Esophagus squamous epithelium (tissue), 5 donors: ENCODE measurements at places on chromosomes 1 and 21.

GRCh38 chr1:193270996-193271395, 84.6 kb upstream of the B3GALT2 start:
- no peak for DNase-seq

- no peak for DNase-seq
Measured at GRCh38 chr1:222233444-222234158, 314.3 kb downstream of the HHIPL2 start.

GRCh38 chr1:60759291-60759690, 323.1 kb upstream of the NFIA start:
- DNase-seq = no peak

DNA sequence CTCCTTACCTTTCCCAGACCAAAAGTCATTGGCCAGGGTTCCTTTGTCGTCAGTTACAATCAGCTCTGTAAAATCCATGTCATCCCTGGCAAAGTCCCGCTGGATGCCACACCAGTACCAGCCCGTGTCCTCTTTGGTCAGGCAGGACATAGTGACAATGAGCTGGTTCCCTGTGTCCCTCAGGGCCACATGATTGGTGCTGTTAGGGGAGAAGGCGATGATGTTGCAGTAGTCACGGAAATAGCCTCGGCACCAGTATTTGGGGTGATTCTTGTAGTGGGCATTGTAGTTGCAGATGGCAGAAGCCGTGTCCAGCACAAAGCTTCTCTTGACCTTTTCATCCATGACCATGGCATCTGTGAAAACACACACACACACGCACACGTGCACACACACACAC, 14.8 kb downstream of the ADORA3 start:
- no peak for DNase-seq

DNA sequence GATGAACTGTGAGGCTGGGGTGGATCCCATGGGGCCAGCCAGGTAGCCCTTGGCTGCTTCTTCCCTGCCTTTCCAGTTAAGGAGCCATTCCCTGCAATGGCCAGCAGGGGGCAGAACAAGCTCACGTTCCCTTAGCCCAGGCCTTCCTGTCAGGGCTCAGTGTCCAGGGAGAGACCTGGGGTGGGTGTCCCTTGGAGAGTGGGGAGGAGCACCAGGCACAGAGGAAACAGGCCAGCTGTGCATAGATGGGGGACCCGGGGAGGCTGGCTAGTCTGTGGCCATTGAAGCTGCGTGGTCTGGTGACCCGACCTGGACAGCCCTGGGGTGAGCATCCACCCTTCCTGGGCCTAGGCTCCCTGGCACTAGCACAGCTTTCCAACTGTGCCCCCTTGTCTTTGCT, 13.2 kb upstream of the EPS8L3 start:
- peak; percentile 20 for DNase-seq

DNA sequence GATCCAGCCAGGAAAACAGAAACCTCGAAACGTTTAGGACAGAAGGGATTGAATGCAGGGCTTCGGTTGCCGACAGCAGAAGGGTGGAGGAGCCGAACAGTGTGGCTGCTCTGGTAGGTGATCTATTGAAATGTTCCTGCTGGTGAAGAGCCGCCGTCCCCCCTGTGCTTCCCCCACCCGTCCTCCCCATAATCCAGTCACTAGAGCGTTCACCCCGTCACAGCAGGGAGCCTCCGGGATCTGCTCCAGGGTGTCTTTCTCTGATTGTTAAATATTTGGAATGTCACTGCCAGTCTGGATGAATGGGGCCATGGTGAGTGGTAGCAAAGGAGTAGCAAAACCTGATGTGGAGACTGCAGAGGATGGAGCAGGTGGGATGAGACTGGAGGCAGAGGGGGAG, 255.1 kb upstream of the CSF3R start:
- DNase-seq = no peak

GRCh38 chr21:41589131-41589530, 81.2 kb upstream of the TMPRSS2 start:
- no peak for DNase-seq

- DNase-seq = no peak
Measured at GRCh38 chr21:39650801-39651200, 38.1 kb downstream of the B3GALT5 start.

DNA sequence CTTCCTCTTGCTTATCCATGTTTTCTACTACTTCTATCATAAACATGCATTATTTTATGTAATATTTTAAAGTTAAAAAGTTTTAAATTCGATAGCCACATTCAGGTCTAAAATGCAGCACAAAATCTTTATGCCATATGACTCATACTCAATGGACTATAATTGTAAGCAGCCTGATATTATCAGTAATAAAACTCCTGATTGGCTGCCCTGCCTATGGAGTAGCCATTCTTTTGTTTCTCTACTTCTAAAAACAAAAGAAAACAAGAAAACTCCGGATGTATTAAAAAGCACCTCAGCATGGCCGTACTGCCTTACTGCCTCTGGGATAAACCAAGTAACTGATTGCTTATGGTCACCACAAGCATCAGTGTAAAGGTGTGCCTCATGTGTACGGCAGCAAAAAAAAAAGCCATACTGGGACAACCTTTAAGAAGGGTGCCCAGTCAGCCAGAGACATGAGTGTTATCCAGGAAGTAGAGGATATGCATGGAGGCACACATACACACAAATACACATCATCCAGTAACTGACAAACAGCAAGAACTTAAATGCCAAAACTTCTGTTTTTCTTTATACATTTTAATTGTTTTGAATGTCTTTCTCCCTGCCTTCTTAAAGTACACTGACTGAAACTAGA, 9.2 kb downstream of the SLC35D1 start:
- no peak for DNase-seq

DNA sequence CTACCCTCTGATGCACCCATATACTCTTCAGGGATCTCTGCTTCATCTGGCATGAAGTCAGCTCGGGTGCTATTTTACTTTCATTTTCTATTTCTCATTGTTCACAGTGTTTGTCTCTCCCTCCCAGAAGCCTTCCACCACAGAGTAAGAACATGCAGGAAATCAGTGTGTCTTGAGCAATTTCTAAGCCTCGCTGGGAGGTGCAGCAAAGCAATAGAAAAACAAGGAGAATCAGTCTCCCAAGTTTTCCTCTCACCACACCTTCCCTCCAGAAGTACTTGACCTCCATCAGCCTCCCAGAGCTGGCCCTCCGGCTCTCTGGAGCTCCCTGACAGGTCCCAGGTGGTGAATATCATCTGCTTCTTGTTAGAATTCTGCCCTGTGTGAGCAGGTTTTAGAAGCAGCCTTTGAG, 594.7 kb upstream of the CAMK1G start:
- no peak for DNase-seq

DNA sequence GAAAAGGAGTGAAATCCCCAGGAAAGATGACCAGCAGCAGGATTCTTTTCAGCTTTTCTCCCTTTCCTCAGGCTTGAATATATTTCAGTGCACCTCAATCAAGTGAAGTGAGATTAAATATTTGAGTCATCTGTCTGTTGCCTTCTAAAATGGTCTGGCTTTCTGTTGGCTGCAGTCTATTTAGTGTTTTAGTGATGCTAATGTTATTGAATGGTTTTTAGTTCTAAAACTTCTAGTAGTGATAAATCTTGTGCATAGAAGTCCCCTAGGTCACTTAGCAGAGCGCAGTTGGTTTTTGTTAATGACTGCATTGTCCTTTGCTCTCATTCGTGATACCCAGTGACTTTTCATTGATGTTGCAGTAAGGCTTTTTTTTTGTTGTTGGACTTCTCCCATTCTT, 53.5 kb downstream of the ITSN1 start:
- DNase-seq = no peak

- DNase-seq = no peak
Measured at GRCh38 chr1:223363856-223364684, at the start of gene SUSD4. Gene SUSD4 (minus strand): TSS chr1:223364176. CDS start chr1:223363425, 751 bp downstream.

DNA sequence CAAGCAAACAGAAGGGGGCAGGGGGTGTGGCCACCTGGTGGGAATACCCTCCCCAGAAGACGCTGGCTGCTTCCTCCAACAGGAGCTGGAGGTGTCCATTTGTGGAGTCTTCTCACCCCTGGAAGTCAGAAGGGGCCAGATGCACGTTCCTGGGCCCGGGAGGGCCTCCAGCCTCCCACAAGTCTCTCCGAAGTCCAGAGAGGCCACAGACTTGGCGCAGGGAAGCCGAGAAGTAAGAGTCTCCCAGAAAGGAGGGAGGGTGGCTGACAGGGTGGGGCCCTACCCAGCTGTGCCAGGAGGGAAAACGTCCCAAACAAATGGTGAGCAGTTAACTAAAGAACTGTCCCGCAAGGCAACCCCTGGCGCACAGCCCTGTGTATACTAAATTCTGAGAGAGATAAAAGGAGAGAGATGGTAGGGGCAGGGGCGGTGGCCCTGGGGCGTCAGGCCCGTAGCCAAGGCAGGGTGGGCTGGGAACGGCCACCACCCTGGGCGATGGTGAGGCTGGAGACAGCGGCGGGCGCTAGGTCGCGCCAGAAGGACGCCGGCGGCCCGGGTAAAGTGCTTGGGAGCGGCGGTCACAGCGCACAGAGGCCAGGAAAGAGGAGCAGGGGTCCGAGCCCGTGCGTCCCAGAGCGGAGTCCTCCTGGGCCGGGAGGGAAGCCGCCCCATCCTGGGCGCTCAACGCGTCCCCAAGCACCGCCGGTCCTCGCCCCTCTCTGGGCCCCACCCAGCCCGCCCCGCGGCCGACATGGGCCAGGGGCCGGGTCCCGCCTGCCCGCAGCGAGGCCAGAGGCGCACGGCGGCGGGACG, 1.2 kb downstream of the CHD5 start:
- DNase-seq = no peak

GRCh38 chr1:78156805-78157521, 111.2 kb downstream of the GIPC2 start:
- DNase-seq = no peak

DNA sequence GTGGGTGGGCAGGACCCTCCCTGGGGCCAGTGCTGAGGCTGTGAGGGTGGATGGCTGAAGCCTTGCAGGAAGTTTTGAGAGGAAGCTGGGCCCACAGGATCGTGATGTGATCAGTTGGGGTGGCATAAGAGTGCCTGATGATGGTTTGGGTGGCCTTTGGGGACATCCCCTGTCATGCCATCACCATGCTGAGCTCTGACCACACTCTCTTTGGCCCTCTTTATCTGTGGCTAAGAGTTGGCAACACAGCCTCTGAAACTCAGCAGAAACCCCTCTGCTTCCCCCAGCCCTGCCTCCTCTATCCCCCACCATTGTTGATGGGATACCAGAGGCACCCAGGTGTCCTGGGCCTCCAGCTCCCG, 19.8 kb downstream of the MIIP start:
- DNase-seq = no peak

GRCh38 chr1:1353389-1354151, 4.4 kb upstream of the DVL1 start:
- no peak for DNase-seq

GRCh38 chr1:33358795-33359503, 38.1 kb upstream of the A3GALT2 start:
- DNase-seq = no peak

DNA sequence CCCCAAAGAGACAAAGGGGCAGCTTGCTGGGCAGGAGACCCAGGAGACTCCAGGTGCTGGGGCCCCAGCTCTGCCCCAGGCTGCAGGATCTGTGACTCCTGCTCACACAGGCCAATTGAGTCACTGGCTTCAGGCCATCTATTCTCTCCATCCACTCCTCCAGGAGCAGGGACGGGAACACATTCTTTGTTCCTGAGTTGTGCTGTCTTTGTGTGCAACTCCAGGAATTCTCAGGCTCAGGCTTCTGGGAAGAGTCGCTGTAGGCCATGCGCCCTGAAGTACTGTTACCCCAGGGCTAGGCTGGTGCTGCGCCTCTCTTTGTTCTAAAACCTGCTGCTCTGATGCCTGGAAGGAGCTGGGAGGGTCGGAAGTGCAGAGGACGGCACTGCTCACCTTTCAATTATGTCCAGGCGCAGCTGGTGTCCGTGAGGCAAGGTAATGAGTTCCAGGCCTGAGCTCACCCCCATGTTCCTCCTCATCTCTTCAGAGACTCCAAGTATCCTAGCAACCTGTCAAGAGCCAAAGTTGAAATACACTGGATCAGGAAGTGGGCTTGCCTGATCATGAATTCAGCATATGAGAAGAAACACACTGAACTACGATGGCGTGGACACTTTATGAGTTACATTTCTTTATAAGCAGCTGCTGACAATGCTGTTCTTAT, 105.9 kb downstream of the BCAR3 start:
- no peak for DNase-seq
